ENCODE measurements at places on chromosomes 7 and 10.

DNA sequence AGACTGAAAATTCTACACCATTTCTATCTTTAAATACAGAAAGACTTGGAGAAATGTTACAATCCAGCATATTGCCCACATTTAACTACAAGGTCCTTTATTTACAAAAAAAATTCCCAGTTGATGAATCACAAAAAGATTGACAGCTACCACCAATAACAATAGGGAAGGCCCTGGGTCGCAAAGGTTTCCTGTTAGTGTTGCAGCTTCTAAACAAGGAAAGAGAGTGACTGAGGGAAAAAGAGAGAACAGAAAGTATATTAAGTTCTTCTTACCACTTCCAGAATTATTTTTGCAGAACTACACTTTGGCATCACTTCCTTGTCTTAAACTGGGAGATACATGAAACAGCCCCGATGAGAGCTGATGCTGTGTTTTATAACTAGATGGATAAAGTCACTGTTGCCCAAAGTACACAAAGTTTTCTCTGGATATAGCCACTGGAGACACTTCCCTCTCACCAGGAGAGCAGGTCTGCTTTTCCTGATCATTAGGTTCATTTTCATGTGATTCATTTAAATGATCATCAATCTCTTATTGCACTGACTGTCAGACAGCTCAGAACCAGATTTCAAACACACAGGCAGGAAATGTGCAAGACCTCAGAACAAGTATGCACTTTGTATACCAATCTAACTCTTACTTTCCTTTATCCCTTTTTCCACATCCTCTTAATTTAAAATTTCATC, 57.0 kb downstream of the SHTN1 start:
- no peak for DNase-seq

DNA sequence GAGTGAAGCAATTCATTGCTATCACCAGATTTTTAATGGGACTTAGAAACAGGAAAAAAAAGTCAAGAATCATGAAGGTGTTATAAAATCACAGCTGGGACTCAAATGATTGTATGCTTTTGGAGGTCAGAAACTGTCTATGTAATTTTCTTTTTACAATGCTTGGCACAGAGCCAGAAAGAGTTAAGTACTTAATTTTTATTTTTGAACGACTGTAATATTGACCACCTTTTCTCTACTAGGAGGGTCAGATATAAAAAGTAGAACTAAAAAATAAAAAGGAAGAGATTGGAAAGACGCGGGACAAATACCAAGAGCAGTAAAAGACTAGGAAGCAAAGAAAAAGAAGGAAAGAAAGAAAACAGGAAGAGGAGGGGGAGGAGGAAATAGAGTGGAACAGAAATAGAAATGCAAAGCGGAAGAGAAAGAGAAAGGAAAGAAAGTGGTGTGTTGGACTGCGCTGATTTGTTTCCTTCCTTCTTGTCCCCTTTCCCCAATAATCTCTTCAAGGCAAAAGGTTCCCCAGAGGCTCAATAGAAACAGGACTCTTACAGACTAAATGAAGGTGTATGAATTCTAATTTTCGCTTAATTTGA, 23.2 kb upstream of the C1GALT1 start:
- no peak for DNase-seq

- DNase-seq, result no peak
Observed at GRCh38 chr10:107727767-107728317, 563.3 kb upstream of the SORCS1 start.

- DNase-seq, result no peak
Observed at GRCh38 chr7:118195837-118196474, 12.0 kb downstream of the LSM8 start.

GRCh38 chr7:10205696-10206095, 768.0 kb upstream of the PHF14 start:
- no peak for DNase-seq

DNA sequence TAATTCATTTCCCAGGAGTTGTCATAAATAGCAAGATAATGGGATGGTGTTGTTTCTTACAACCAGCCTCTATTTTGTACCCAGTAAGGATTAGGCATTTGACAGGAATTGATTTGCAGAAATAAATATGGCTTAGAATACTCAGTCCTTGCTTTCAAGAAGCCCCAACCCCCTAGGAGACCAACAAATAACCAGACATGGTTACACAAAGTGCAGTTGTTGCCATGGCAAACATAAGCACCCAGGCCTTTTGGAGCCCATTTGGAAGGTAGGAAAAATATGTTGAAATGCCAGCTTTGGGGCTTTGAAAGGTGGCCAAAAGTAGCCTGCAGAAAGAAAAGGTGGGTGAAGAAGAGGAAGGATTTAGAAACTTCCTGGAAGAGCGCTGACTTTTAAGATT, 397.5 kb downstream of the CDC14C start:
- DNase-seq, result no peak

DNA sequence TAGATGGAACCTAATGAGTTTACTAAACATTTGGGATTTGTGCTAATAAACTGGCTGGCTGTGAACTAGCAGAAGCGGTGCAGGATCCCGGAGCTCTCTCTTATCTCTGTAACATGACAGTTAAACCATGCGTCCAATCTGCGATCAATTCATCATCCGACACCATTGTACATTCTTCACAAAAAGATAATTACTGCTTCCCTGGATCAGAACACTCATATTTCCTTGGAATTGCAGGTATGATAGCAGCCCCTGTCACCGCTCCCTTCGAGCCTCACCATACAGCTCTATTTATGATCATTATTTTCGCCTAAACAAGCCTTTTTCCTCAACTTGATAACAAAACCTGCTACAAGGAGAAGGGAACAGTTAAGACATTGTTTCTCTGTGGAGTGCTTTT, 18.5 kb downstream of the EBF3 start:
- no peak for DNase-seq

DNA sequence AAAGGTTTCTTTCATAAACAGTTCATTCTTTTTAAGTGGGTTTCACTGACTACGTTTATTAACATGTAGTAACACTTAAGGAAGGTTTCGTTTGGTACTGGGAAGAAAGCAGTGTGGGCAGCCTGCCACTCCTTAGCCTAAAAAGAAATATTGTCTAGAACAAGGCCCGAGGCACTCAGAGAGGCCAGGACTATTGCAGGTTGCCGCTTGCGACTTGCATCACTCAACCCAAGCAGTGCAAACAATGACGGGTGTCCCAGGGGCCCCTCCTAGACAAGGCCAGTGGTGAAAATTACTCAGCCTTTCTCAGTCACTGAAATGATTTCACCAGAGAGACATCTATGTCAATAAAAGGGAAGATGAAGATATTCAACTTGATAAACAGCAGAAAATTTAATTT, 243.9 kb downstream of the SNX13 start:
- no peak for DNase-seq

DNA sequence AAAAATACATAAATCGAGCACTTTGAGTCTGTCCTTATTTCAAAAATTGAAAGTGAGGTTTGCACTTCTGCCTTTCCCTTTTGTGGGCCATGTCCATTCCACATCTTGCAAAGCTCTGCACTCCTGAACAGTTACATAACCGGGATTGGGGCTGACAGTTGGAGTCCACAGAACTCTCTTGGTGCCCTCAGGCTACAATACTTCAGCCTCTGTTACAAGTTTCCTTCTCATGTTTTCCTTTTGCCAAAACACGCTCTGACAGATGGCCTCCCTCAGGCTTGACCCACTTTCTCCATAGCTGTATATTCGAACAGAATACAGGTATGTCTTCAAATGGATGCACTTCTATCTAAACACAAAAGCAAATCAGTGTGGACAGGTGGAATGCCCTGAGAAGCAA, 335.9 kb downstream of the WDR37 start:
- DNase-seq, result no peak

DNA sequence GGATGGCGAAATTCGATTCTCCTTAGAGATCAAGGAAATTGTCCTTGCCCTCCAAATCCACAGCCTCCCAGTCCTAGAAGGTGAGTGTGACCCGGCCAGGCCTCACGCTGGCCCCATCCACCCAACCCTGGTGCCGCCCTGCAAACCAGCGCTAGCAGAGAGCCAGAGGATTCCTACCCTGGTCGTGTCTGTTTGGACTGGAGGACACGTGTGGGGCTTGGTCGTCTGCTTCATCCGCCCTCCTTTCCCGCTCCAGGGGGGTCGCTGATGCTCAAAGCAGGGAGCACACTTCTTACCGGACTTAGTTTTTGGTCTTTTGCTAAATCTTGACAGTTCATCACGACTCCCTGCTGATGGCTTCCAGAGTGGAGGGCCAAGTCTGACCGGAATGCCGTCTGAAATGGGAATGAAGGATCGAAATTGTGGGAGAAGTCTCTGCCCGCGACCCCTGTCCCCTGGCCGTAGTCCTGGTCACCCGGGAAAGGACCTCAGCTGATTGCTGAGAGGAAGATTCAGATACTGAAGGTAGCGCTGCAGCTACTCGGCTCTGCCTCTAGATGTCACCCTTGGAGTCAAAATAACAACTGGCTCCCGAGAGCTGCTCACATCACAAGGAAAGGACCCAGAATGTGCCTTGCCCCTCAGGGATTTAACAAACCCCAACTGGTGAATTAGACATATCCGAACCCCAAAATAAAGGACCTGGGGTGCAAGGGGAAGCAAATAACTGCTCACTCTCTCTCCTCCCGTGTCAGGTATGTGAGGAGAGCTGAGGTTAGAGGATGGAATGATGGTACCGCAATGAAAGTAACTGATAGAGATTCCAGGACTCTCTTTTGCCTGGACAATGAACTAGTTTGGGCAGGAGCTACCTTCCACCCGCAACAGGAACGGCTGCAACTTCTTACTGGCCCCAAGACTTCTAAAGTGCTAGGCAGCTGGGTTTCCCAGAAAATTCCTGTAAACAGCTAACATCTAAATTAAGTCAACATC, 23.5 kb upstream of the ORC5 start:
- DNase-seq, result no peak

- DNase-seq, result no peak
Observed at GRCh38 chr7:117126676-117127075, 173.4 kb downstream of the ST7 start.

DNA sequence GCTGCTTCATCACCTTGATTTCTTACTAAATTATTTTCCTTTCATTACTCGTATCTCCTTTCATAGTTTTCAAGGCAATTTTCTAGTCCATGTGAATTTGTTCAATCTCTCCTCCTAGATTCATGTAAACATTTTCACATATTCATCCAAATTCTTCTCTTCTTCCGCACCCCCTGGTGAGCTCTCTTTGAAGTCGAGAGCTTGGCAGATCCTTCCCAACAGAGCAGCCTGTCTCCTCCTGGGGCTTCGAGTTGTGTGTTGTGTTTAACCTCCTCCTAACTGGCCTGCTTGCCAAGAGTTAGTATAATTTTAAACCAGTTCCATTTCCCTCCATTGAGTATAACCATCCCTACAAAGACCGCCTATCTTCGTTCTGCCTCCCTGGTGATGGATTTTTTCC, 272.4 kb upstream of the CELF2 start:
- no peak for DNase-seq

- DNase-seq, result no peak
Observed at GRCh38 chr7:40749877-40750276, 615.1 kb downstream of the SUGCT start.

DNA sequence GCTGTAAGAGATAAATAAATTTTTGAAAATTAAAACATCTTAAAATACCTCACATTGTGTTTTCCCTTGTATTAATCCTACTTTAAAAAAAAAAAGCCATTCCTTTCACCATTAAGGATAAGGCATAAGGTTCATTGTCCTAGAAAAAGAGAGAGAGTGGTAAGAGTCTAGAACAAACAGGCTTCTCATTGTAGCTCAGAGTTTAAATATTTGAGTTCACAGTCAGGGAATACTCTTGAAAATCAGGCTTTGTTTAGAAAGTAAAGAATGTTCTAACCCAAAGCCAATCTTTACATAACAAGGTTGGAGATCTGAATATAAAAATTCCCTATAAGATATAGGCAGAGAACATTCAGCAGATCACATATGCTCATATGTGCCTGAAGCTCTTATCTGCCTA, 40.2 kb upstream of the TES start:
- no peak for DNase-seq

- no peak for DNase-seq
Observed at GRCh38 chr10:125687507-125688185, 4.7 kb upstream of the TEX36 start.

DNA sequence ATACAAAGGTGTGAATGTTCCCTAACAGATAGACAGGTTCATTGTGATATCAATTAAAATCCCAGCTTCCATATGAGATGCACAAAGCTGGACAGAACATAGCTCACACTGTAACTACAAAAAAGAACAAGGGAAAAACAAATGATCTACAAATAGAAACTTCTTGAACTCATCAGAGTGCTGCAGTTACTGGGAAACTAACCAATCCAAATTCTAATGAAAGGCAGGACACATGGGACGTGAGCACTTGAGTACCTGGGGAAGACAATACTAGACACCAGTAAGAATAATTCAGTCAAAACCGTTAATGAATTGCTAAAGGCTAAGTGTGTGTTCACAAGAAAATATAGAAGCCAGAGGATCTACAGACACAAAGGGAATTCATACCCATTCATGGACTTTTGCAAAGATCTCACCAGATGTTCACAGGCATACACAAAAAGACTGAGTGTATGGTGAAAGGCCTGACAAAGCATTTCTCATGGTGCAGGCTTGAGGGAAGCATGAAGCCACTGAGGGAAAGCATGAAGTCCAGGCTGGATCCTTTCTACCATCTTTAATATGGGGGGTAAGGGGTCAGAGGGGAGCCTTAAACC, 7.8 kb upstream of the GPR22 start:
- no peak for DNase-seq

GRCh38 chr10:117399341-117400196, 24.3 kb upstream of the PDZD8 start:
- no peak for DNase-seq

GRCh38 chr7:37395618-37396259, 52.9 kb downstream of the ELMO1 start:
- DNase-seq, result no peak

- DNase-seq, result no peak
Observed at GRCh38 chr7:87506246-87507180, 31.0 kb upstream of the ABCB4 start.

GRCh38 chr10:30432622-30433305, 1.2 kb upstream of the MAP3K8 start:
- DNase-seq, result no peak

GRCh38 chr7:95209788-95210187, 114.5 kb downstream of the PON1 start:
- DNase-seq, result no peak
